ENCODE measurements at places on chromosomes 6 and 20.

- peak; percentile 69 for DNase-seq
Measured at GRCh38 chr20:46985250-46985649, 90.6 kb downstream of the EYA2 start.

DNA sequence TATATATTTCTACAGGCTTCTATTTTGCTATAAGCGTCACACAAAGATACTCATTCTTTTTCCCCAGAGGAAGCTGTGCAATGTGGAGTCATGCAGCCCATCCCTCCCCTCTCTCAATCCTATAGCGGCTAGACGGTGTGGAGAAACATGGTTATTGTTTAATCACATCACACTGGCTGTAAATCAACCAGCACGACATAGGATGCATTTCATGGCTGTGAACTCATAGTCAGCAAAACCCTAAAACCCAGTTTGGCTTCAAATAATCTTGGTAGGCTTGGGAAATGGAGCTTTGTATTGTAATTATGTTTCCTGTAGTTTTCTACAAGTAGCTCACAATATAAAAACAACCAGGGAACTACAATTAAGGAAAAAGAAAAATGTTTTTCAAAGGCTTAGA is 16.8 kb downstream of the FOXC1 start:
- DNase-seq: no peak

- no peak for DNase-seq
Measured at GRCh38 chr6:34202329-34203201, 34.1 kb upstream of the HMGA1 start.

GRCh38 chr20:61913423-61914225 is 152.1 kb downstream of the TAF4 start:
- DNase-seq: no peak

DNA sequence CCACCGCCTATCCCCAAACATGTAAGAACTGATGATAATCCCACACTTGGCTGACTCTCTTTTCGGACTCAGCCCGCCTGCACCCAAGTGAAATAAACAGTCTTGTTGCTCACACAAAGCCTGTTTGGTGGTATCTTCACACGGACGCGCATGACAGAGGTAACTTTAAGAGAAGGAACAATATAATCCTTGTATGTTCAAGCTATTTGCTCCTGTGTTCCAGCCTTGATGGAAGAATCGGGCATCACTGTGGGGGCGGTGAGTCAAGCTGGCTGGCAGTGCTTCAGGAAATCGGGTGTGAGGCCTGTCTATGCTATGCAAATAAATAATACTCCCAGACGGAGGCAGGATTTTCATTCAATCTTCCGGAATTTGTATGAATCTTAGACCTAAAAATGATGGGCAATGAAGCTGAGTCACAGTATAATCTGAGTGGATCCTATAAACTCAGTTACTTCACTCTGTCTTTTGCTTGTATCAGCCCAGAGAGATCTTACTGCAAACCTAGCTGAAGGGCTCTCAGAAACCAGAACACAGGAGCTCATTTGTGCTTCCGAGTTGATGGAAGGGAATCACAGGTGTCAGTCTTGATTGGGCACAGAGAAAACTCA is 45.2 kb upstream of the NT5E start:
- no peak for DNase-seq

DNA sequence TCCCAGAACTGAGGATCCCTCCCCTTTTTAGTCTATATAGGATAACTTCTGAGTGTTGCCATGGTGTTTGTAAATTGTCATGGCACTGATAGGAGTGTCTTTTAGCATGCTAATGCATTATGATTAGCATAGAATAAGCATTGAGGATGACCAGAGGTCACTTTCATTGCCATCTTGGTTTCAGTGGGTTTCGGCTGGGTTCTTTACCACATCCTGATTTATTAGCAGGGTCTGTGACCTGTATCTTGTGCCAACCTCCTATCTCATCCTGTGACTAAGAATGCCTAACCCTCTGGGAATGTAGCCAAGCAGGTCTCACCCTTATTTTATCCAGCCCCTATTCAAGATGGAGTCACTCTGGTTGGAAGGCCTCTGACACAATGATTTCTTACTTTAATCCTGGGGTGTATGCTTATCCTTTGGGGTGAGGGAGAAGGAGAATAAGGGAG is 19.6 kb downstream of the WFDC2 start:
- no peak for DNase-seq

DNA sequence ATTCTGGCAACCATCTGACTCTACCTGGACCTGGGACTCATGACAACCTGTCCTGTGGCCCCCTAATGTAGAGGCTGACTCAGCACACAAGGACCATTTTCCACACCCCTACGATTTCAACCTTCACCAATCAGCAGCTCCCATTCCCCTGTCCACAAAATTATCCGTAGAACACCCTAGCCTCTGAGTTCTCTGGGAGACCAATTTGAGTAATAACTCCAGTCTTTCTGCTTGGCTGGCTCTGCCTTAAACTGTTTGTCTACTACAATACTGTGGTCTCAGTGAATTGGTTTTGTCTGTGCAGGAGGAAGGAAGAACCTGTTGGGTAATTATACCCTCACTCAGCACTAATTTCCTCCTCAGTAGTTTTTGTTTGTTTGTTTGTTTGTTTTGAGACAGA is 99.3 kb upstream of the MRPS10 start:
- no peak for DNase-seq

DNA sequence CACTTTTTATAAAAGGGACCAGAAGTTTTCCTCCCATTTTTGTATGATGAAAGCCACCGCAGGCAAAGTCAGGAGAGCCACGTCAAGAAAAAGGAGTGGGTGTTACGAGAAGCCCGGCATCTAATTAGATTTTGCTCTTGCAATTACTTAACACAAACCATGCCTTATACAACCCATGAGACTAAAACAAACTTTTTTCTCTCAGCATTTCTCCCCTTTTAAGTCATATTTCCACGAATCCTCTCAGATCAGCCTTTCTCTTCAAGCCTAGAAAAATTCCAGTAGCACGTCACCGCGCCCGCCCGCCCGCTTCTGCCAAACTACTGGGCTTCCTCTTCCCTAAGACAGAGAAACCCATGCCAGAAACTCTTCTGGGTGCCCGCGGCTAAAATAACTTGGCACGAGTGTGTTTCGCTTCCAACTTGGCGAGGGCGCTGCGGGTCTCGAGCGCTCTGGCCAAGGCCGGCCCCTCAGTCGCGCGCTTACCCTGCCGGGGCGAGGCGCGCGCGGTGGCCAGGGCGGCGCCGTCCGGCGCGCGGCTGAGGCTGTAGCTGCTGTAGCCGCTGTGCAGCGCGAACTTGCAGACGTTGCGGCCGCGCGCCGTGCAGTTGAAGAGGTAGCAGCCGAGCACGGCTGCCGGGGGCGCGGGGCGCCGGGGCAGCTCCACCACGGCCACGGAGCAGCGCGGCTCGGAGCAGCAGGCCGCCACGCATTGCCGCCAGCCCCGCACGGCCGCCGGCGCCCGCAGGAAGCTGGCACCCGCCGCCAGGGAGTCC is 1.0 kb downstream of the LRP11 start:
- DNase-seq: peak; percentile 85

DNA sequence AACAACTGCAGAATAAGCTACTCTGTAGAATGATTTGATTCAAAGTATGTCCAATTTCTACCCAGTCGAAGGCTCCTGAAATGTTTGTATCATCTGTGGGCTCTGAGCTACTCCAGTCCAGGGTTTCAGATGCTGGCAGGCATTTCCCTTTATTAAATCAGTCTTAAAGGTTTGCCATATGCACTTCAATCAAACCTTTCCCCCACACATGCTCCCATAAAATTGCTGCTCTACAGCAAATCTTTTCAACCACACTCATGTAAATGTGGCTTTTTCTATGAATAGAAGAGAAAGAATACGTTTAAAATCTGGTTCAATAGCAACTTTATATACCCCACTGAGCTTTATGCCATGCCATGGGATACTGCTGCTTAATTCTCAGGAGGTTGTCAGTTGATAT is 242.4 kb upstream of the MAP3K7 start:
- DNase-seq: no peak

DNA sequence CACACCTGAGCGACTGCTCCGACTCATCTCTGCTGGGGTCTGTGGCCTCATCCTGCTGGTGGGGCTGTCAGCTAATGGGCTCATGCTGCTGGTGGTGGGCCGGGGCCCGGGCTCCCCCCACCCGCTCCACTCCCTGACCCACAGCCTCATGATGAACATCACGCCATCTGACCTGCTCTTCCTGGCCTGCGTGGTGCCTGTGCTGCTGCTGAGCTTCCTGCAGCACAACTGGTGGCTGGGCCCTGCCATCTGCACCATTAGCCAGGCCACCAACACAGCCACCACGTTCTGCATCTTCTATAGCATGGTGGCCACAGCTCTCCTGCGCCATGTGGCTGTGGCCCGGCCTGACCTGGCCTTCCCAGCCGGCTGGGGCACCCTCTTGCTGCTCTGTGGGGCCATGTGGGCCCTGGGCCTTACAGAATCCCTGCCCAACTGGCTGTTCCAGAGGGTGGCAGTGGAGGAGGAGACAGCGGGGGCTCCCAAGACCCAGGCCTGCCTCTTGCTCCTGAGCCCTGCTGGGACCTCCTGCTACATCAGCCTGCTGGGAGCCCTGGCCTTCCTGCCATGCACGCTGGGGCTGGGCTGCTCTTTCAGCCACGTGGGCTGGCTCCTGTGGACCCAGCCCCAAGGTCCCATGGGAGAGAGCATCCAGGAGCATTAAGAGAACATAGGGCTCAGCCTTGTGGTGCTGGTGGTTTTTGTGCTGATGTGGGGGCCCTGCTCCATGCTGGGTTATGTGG is 39.6 kb downstream of the RAB44 start:
- no peak for DNase-seq

DNA sequence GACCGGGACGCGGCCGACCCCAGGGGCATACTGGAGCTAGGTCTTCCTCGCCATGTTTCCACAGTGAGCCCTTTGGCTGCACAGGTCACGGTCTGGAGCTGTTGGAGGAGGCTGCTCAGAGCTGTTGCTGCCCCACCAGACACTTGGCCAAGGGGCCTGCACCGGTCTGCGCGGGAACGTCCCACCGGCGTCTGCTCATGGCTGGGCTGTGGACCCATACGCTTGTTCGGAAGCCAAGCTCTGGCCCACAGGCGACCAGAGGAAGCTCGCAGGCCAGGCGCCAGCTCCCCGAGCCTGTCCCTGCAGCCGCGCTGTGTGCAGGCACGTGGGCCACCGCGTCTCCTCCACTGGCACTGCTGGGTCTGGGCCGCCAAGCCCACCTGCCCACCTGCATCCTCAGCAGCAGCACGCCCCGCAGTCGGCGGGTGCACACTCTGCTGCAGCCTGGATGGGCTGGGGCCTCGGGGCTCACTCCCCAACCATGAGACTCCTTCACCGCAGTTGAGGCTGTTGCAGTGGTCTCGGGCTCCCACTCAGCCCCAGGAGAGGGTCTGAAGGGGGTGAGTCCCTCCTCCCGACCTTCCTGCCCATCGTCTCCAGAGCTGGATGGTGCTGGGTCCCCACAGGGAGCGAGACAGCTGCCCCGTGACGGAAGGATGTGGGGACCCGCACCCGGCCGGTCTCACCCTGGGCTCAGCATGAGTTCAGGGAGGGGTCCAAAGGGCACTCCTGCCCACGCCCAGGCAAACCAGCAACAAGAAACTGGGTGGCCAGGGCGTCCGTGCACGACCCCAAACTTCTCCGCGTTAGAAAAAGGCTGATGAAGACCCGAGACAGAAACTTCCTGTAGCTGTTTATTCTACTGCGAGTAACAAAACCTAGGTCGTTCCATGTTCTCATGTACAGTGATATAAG is 15.5 kb upstream of the TCFL5 start:
- DNase-seq: peak; percentile 79

GRCh38 chr6:133816171-133816570 is 72.7 kb upstream of the TCF21 start:
- DNase-seq: peak; percentile 42

- DNase-seq: no peak
Measured at GRCh38 chr6:85493389-85493788, 43.5 kb downstream of the NT5E start.

- no peak for DNase-seq
Measured at GRCh38 chr6:18203786-18204185, 48.6 kb downstream of the KDM1B start.

GRCh38 chr20:51494241-51495110 is 48.0 kb downstream of the NFATC2 start:
- DNase-seq: no peak

DNA sequence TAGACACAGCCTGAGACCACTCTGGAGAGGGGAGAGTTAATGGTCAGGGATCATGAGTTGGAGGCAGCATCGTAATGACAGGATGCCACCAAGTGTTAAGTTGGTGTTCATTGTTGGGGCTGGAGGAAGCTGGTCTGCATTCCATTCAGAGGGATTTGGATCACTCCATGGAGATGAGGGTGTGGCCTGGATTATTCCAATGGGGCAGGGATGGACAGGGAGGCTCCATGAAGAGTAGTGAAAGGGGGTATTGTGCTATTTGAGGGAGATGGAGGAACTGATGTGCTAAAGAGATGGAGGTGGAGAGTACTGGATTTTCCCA is 1.1 kb downstream of the SAPCD1 start:
- peak; percentile 49 for DNase-seq

DNA sequence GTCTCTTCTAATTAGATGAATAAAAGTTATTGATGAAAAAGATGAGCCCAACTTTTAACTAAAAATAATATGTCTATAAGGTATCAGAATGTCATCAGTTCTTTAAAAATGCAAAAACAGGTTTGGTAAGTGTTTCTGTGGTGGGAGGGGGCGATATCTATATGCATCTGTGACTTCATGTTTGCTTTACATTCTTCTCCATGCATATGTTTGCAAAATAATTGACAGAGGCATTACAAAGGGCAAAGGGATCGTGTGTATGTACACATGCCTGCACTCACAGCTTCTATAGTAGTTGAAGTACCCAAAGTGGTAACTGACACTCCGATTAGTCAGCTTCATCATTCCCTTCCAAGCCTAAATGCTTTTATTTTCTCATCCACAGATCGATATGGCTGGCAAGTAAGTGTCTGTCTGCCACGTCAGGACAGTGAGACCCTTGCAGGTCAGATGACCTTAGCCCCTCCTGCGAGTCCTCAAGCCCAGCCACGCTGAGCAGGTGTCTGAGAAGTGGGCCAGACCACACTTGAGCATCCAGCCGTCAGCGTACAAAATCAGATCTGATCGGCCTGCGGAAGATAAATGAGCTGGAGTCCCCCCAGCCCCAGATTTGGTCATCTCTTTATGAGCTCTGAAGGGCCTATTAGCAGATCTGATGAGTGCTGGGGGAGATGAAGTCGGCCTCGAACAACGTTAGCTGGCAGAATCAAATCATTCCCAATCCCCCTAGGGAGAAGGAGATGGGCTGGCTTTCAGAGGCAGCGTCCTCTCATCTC is 369.1 kb downstream of the MAFB start:
- DNase-seq: no peak

- DNase-seq: no peak
Measured at GRCh38 chr6:73041051-73041450, 184.2 kb downstream of the KHDC1L start.

GRCh38 chr6:30601815-30602641 is 15.0 kb downstream of the PPP1R10 start:
- DNase-seq: no peak

DNA sequence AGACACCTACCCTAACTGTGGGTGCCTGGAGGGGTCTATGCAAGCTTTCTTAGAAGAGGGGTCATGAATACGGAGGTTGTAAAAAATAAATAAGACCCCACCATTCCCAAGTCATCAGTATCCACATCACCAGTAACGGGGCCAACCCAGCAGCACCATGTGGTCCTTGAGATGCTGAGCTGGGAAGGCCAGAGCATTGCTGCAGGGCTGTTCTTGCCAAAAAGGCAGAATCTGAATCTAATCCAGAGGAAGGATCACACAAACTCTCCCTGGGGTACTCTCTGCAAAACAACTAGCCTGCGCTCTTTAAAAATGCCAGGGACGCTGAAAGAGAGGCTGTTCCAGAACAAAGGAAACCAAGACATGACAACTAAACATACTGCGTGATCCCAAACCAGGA is 43.2 kb downstream of the SSR1 start:
- no peak for DNase-seq

- DNase-seq: peak; percentile 73
Measured at GRCh38 chr20:50427719-50428083, 82.5 kb upstream of the PTPN1 start.

- DNase-seq: peak; percentile 92
Measured at GRCh38 chr20:45911486-45912343, at the start of gene PLTP. Gene PLTP, minus strand, starts transcription at chr20:45912155. Its CDS starts 703 bp downstream, at chr20:45911452.

Data from lung (tissue), 17 donors.